ENCODE measurements at places on chromosomes 7 and 10. TPM values are rescaled to one million over a fixed set of nuclear protein-coding genes. Genes with fewer than 3 reads are reported as not detected.

NUTM2A gene
- 2.4 TPM for total RNA-seq

NEBL gene
- total RNA-seq = 17.1 TPM

TRRAP gene
- total RNA-seq = 11.9 TPM

LEP gene
- total RNA-seq = 0.28 TPM

LLCFC1 gene
- not detected for total RNA-seq

MRPS17 gene
- 16.0 TPM for total RNA-seq

TMEM273 gene
- not detected for total RNA-seq

BEND7 gene
- 3.2 TPM for total RNA-seq

Measured in airway epithelial cell (primary cell).